C1 segment of cervical spinal cord (tissue), 14 donors: ENCODE measurements at places on chromosomes 2 and 18.
A peak's percentile ranks its signal among the peaks of the same experiment; 100 is the strongest.

GRCh38 chr2:122545821-122546220 is 790.4 kb downstream of the TSN start:
- DNase-seq = no peak

DNA sequence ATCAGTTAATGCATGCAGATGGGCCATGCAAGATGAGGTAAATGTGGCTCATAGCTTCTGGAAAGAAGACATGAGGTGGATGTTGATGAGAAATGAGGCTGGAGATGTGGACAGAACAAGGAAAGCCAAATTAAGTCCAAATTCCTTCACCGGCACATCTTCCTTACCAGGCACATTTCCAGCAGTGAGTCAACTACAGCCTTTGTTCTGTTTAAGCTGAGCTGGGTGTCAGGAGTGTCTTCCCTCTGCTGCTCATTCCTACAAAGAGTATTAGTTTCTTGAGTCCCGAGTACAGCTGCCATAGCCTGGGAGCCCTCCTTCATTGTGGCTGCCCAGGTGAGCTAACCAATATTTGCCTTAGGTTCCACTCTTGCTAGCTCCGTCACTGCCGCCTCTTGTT is 945.0 kb downstream of the SLC4A3 start:
- DNase-seq = no peak

DNA sequence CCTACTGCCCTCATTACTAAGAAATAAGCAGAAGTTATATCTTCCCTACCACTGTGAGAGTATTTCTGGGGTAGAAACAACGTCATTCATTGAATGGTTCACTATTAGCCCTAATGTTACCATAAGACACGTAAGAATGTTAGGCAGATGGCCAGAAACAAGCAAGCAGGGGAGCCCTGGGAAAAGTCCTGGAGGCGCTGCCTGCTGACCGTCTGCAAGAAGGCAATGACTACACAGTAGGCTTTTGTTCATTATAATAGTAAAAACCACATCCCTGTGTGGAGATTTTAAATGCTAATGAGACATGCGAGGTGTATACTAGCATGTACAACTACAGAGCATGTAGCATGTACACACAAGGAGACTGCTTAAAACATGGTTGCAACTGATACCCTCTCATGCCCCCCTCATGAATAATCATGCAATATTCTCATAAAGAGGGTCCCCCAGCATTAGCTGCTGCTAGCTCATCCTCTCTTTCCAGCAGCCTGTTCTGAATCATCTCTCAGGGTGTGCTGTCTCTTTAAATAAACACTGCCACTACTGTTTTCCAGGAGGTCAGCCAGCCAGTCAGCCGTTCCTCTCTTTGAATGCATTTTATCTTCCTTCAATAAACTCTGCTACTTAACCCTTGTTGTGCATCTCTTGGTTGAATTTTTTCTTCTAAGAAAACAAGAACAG is 23.6 kb downstream of the SUCLG1 start:
- peak; percentile 28 for DNase-seq

GRCh38 chr2:23967846-23968245 is 27.6 kb downstream of the UBXN2A start:
- DNase-seq = no peak

GRCh38 chr18:61348230-61348629 is 15.0 kb downstream of the CDH20 start:
- DNase-seq = no peak

DNA sequence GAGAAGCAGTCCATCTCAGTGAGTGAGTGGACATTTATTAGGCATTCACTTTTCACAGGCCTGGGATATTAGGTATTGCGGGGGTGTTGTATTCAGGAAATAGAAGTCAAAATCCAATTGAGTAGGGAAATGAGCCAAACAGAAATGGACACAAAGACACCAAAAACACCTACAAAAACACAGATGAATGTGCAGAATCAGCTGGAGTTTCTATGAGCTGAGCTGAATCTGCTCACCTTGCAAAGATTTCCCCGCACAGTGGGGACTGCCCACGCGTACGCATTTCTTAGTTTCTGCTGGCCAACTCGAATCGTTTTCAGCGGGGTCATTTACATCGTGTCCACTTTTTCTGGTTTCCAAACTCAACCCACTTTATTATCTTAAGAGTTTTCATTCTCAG is 160.0 kb downstream of the BCL2 start:
- DNase-seq = no peak

DNA sequence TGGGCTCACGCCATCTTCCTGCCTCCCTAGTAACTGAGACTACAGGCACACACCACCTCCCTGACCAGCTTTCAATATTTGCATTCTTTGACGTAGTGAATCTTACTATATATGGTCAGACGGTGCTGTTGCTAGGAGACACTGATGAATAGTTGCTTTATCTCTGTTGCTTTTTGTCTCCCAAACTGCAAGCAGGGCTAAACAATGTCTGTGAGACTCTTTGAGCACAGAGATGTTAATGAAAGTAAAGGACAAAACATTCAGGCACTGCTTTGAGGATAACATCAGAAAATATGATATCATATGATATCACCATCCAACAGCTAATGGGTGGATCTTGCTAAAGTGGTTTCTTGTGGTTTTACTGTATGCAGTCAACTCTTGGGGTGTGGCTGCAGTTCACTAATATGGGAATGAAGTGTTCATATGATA is 43.0 kb downstream of the EMILIN2 start:
- DNase-seq = no peak

GRCh38 chr2:173874894-173875237 is 90.3 kb downstream of the SP3 start:
- DNase-seq = no peak

DNA sequence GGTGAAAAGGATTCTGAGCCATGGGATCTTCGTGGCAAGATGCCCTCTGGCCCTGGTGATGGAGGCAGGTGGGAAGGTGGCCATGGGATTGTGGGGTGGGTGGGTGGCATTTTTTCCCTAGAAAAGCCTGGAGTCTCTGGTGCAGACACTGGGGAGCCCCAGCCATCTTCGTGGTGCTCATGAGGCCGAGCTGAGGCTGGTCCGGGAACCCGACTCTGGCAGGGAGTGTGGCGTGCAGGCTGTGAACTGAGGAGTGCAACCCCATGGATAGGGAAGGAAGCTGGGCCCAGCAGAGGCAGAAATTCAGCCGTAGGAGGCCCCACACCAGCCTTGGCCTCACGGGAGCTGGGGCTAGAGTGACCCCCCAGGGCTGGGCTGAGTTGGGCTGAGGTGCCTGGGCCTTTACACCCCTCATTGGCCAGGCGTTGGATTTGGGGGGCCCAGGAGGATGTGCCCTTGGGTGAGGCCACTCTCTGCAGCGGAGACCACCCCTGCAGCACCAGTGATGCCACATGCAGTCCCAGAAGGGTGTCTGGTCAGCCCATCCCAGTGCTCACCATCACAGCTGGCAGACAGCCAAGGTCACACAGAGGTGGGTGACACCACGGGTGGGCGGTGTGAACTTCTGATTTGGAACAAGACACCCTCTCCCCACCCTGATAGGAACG is 115.6 kb upstream of the HDAC4 start:
- DNase-seq = no peak

DNA sequence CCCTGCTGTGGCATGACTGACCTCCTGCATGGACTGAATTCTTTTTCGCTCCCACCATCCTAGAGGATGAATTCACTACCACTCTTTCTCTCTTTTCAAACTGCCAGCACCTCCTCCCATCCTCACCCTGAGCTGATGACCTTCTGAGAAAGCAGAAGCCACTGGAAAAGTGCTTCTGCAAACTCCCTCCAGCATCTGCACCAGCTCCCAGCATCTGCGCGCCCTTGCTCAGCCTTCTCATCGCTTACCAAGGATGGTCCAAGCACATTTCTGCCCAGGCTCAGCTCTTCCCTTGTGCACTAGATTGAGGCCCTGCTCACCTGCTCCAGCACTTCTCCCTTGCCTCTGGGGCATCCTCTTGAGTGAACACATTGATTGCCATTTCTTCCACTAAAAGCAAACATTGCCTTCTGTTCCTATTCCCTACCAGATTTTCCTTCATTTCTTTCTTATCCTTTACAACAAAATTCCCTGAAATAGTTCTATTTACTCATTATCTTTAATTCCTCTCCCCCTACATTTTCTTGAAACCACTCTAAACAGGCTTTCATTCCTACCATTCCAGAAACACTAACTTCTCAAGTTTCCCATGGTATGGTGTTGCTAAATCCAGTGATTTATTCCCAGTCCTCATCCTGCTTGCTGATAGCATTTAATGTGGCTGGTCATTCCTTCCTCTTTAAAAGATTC is 42.7 kb upstream of the IL1RL1 start:
- DNase-seq = no peak

DNA sequence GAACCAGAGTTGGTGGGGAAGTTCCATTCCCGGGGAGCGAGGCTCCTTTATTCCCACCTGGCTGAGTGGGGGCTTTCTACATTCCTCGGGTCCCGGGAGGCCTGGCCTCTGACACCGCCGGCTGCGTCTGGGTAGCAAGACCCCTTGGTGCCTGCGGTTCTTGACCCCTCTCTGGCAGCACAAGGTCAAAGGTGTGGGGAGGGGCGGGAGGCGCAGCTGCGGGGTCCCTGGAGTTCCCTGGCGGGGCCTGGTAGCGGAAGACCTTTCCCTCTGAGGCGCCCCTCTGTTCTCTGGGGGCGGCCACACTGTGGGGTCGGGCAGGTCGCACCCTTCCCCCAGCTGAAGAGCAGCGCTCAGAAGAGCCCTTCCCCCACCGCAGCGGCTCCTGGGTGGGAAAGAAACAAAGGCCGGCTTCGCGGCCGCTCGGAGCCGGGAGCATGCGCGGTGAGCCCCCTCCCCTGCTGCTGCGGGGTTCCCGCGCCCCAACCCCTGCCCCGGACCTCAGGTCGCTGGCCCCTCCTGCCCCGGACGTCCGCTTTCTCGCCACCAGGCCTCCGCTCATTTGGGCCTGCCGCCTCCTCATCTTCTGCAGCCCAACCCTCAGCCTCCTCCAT is 146.3 kb downstream of the ANKRD44 start:
- no peak for DNase-seq

DNA sequence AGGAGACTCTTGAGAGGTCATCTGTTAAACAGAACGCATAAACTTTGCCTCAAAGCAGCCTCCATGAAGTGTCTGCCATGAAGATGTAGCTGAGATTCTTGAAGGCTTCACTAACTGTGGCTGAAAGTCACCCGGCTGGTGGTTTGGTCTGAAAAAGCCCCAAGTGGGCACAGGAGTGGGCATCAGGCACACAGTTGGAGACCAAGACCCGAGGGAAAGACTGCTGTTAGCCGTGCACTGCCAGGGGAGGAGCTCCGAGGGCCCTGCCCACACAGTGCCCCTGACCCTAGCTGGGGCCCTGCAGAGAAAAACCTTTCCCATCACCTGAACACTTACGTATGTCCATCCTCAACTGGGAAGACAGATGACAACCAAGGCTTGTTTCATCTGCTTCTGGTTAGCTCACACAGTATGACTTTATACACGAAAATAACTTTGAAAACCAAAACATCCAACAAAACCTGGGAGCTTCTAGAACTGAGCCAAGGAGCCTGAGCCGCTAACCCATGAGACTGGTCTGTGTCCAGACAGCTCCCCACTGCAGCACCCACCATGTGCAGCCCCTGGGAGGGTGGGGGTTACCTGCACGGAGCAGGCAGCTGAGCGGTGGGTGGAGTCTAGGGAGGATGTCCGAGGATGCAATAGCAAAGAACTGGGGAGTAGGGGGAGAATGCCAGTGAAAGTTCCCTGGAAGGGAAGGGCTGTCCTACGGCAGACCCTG is 15.4 kb downstream of the HJURP start:
- DNase-seq = no peak
